ENCODE measurements at places on chromosomes 5 and 9.

- no peak for DNase-seq
Observed at GRCh38 chr5:179333796-179334761, 11.2 kb downstream of the ADAMTS2 start.

- DNase-seq: peak; percentile 48
Observed at GRCh38 chr5:14190194-14191164, 47.3 kb downstream of the TRIO start.

GRCh38 chr9:72667181-72667580 is 145.8 kb downstream of the TMC1 start:
- DNase-seq: no peak

DNA sequence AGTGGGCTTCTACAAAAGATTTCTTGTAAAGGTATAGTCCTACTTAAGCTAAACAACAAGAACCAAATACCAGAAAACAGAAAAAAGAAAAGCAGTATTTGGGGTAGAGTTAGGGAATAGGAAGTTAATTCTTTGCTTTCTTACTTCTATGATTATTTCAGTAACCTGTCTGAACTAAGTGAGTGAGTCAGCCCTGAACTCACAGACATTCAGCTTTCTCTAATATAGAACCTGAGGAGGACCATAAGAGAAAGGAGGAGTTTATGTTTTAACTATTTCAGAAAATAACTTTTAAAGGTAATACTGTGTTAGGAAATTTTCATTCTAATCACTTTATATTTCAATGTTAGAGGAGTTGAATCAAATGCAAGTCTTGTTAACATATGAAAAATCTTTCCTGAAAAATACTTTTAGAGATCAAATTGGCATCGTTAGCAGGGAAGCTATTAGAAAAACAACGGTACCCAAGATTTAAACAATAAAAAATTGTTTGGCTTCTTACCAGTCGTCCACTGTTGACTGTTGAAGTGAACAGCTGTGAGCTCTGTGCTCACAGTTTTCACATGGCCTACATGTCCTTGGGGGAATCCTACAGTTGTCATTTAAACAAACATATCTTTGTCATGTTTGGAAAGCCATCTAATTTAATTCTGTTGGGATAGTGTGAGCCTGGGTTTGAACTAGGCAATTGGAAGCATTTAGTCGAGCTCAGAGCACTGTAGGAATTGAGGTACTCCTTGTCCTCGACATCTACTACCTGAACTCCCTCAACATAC is 19.9 kb upstream of the ZFAND5 start:
- DNase-seq: no peak

GRCh38 chr9:28883234-28883633 is 1310.0 kb upstream of the C9orf72 start:
- DNase-seq: no peak

DNA sequence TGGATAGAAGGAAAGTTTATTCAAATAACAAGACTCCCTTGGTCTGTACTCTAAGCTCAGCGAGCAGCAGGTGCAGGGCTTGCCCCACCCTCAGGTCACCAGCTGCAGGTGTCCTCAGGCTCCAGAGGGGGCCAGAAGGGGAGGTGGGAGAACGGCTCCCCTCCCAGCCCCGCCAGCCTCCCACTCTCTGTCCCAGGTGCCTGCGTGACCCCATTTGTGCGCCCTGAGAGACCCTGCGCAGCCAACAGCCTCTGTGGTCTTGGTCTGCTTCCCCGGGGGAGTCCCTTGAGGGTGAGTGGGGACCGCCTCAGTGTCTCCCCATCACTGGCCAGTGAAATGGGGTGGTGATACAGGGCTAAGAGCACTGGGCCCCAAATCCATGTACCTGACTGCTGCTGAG is 62.3 kb upstream of the STXBP1 start:
- no peak for DNase-seq

GRCh38 chr5:35656721-35657120 is 39.1 kb downstream of the SPEF2 start:
- peak; percentile 36 for DNase-seq

GRCh38 chr5:126914801-126915436 is 115.4 kb downstream of the MARCHF3 start:
- DNase-seq: no peak

DNA sequence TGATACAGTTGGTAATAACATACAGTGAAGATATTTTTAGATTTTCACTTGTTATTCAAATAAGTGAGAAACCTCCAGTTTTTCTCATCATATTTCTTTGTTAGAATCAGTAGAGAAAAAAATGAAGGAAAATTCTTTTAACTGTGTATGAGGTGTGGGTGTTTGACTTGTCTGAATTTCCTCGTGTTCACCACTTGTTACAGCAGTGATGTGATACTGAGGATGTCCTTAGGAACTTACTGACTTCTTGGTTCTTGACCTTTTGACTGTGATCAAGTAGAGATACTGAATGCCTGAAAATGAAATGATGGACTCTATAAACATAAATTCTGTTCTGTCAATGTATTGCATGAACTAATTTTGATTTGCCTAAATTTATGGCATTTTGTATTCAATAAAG is 10.7 kb downstream of the PBX3 start:
- DNase-seq: no peak

DNA sequence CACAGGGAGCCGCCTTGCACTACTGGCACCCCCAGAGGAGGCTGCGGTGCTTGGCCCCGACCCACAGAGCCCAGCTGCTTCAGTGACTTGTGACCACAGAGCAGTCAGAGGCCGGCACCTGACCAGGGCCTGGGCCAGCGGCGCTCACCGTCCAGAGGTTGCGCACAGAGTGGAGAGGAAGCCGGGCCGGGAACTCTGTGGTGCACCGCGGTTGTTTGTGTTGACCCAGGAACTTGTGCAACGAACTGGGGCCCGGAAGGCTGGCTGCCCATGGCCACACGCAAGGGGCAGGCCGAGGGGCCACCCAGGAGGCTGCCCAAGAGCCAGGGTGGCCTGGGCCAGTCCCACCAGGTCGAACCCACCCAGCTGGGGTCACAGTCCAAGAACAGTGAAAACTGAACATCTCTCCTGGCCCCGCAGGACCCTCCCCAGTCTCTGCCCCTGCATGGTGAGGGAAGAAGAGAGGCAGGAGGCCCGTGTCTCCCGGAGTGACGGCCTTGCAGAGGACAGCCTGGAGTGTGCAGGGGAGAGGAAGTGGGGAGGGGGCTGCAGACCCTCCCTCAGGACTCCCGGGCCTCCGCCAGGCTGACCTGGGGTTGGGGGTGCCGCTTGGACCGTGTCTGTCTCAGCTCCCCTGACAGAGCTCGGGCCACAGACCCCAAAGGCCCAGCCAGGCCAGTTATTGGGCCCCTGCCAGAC is 42.8 kb upstream of the EGFL7 start:
- peak; percentile 33 for DNase-seq

- no peak for DNase-seq
Observed at GRCh38 chr9:91810286-91810905, 139.6 kb downstream of the ROR2 start.

- no peak for DNase-seq
Observed at GRCh38 chr9:113589407-113589806, 125.9 kb downstream of the RGS3 start.

GRCh38 chr5:2656206-2656605 is 95.3 kb downstream of the IRX2 start:
- no peak for DNase-seq

GRCh38 chr9:32395510-32396216 is 11.2 kb downstream of the ACO1 start:
- no peak for DNase-seq

- peak; percentile 49 for DNase-seq
Observed at GRCh38 chr5:135230251-135230925, 168.6 kb downstream of the MACROH2A1 start.

- no peak for DNase-seq
Observed at GRCh38 chr9:134285215-134285845, 40.9 kb upstream of the RXRA start.

DNA sequence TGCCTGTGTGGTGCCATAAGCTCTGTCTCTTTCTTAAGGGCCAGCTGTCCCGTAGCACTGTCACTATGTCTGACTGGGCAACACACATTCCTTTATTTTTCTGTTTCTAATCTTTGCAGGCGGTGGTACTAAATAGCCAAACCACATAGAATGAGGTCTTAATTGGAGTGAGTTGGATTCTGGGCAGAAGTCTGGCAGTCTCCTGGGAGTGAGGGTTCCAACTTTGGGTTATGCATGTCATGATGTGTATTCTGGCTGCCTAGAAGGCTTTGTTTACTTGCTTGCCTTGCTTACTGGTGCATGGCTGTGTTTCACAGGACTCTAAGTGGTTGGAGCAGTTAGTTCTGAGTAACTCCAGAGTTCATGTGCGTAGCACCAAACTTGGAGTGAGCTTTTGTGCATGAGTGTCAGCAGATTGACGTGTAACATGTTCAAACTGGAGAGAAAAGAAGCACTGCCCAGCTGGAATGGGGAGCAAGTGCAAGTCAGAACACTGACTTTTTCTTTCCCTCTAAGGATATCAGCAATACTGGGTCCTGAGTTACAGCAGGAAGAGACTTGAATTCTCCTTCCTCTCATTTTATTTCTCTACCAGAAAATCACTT is 185.8 kb downstream of the PCSK1 start:
- DNase-seq: no peak

DNA sequence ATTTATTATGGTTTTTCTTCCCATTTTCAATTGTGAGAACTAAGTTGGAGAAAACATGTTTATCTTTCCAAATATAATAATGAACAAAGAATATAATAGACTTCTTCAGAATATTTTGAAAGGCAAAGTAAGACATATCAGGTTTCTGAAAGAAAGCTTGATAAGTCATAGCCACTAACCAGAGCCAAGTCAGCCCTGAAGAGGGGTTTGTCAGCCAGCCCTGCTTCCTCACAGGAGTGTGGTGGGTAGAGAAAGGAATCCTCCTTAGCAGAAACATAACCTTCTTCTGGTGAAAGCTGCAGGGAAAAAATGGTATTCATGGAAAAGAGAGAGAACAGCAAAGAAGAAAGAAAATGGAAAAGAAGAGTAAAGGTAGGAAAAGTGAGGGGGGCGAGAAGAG is 93.4 kb downstream of the MPDZ start:
- no peak for DNase-seq

DNA sequence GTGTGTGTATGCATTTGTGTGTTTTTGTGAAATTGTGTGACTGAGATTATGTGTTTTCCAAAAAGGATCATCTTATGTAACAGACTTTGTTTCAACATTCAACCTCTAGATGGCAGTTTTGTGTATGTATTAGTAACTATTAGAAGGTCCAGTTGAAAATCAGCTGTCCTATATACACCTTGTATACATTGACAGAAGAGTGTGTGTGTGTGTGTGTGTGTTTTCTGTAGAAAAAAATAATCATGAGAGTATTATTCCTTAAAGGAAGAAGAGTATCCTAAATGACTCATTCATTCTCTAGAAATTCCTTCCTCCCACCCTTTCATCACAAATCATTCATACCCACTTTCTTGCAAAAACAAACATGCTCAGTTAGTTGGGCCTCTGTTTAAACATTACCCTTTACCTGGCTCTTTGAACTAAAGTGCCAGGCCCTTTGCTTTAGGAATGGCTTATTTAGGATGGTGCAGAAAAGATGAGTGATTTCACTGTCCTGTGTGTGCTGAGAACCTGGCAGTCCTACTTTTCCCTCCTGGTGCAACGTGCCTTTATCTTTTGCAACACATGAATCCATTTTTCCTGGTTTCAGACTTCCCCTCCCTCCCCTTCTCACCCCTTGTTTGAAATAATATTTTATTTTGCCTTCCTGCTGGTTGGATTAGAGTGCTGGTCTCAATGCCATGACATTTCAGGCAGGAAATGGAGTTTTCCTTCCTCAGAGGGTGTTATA is 152.2 kb downstream of the ARHGAP26 start:
- no peak for DNase-seq

DNA sequence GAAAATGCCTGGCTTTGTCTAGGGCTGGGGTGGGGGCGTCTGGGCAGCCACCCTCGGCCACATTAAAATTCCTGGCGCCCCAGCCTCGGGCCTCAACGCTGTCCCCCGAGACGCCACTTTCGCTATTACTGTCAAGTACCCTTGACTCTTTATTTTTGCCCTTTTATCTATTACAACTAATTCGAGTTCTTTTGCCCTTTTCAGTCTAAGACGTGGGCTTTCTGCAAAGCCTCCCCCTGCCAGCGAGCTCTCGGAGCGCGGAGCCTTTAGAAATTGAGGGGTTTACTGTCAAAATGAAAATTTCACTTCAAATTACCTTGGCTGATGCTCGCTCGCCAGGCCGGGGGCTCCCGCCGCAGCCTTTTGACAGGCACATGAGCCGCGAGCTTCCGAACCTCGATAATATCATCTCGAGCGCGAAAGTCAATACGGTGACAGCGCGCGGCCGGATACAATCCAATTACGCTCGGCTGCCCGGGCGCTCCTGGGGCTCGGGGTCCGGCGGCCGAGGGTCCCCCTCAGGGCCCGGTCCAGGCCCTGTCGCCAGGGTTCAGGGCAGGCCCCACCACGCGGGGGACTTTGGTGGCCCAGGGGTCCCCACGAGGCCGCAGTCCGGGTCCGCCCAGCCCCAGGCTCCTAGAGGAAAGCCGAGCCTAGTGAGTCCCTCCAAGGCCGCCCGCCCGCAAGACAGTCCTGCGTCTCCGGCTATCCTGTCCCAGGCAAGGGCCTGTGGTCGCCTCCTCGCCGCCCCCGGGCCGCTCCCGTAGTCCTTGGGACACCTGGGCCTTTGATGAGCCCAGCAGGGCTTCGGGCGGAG is 6.7 kb downstream of the IRX4 start:
- DNase-seq: no peak

- DNase-seq: no peak
Observed at GRCh38 chr5:80835128-80835527, 125.0 kb upstream of the RASGRF2 start.

DNA sequence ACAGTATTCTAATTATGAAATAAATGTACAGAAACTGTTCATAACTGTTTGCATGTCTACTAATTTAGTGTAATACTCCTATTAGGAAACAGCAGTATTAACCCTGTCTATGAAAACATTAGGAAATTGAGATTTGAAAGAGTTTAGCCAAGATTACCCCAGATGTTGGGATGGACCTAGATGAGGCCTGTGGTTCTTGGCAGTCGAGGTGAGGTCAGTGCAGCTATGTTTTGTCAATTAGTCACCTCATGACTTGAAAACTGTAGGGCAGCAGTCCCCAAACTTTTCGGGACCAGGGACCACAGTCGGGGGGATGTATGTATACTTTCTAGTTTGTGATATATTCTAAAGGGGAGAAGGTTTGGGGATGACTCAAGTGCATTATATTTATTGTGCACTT is 4.7 kb downstream of the LNPEP start:
- DNase-seq: no peak

GRCh38 chr5:130706696-130707095 is 458.4 kb downstream of the HINT1 start:
- DNase-seq: no peak

DNA sequence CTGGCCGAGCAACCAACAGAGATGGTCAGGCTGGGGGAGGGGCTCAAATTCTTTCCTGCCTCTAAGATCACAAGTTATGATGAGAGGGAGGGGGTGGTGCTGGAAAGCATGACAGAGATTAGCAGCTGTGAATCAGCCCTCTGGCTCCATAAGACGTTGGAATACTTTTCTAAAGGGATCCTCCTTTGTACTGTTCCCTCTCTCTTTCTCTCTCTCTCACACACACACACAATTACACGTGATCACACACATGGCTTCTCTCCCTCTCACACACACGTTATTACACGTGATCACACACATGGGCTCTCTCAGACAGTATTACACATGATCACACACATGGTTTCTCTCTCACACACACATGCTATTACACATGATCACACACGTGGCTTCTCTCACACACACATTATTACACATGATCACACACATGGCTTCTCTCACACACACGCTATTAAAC is at the start of gene SLC45A2:
SLC45A2 (minus strand) TSS at position 23 of the 454 bp plus-strand sequence. CDS start 110 bp downstream, outside the sequence.
- DNase-seq: no peak

- DNase-seq: no peak
Observed at GRCh38 chr9:112119225-112120029, 55.7 kb downstream of the SUSD1 start.
